ENCODE measurements at places on chromosomes 7 and 10. TPM values are rescaled to one million over a fixed set of nuclear protein-coding genes. Genes with fewer than 3 reads are reported as not detected.

DNA sequence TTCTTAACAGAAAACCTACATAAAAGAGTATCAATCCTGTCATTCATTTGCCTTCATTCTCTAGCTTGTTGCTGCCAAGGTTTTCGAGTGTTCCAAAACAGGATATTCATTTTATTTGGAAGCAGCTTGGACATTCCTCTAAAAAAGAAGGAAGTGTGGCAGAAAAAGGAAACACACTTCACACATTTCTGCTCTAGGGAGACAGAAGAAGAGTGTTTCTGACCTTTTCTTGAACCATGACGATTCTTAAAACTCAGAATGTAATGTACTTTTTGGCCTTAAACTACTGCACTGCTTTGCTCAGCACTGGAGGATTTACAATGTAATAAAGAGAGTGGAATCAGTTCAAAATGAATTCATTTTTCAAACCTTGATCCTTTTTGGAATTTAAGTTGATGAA is 81.3 kb downstream of the SEMA3A start:
- no peak for DNase-seq

DNA sequence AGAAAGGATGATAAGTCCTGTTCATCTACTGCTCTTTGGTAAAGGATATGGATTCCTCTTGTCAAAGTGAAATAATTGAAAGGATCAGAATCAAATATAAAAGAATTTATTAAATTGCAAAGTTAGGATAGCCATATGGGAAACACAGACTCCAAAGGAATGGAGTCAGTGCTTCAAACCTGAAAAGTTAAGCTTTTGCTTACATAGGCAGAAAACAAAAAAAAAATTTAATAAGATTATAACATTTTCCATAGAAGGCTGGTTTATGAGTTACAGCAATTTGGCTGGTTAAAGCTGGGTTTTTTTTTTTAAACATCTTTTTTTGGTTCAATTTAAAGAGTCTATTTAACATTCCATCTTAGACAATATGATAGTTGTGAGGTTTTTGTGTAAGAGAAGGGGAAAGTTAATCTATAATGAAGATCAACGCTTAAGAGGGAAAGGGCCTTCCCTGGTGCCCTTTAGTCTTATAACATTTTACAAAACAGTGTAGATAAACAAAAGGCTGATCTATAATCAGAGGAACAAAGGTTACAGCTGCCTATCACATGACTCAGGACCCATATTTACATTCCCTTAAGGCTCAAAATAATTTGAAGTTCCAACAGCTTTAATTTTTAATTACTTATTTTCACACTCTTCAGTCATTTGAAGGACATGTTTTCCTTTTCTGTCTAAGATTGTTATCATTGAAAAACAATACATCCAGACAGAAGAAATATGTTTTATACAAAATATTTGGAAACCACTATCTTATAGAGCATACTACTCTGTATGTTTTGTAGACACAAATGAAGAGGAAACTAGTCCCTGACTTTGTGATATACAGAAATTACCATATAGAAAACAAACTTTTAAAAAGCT is 234.3 kb upstream of the MBL2 start:
- no peak for DNase-seq

GRCh38 chr10:84534168-84534567 is 205.8 kb downstream of the CCSER2 start:
- DNase-seq: no peak

DNA sequence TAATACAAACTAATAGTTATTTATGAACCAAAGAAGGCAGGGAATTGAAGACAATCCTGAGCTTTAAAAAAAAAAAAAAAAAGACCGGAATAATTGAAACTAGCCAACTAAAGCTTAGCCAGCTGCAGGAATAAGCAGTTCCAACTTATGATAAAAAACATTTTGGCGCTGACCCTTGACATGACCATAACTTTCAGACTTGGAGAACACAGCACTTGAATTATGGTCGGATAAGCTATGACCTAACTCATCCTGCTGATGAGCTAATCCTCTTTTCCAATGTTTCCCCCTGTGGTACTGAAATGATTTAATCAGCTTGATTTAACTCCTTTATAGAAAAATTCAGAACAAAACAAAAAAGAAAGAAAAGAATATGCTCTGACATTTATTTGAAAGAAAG is 181.8 kb downstream of the DGKB start:
- DNase-seq: no peak

DNA sequence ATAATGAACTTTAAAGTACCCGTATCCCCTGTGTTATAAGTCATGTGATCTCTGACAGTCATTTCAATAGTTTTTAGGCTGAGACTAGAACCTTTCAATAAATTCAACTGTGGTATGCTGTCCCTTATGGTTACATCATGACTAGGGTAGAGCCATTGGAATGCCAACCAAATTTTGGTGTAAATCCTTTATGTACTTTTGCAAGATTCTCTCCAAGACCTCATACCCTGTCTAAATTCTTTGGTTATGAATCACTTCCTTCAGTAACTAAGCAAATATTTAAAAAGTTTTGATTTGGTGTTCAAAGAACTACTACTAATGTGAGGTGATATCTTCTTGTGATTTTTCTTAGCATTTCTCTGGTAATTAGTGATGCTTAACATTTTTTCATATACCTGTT is 20.8 kb upstream of the OR6B1 start:
- DNase-seq: no peak

- DNase-seq: no peak
These were observed 2.2 kb downstream of the SMC3 start for GRCh38 chr10:110569736-110570135.

DNA sequence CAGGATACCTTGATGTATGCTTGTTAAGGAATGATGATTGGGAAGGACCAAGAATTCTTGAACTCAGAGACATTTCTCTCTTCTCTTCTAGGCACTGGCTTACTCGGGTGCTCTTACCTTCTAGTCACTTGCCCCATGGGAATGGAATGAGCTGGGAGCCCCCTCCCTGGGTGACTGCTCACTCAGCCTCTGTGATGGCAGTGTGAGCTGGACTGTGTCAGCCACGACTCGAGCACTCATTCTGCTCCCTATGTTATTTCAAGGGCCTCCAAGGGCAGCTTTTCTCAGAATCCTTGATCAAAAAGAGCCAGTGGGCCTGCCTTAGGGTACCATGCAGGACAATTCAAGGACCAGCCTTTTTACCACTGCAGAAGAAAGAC is 10.7 kb downstream of the ZDHHC16 start:
- DNase-seq: no peak

- DNase-seq: peak; percentile 62
These were observed 594 bp downstream of the CNNM1 start for GRCh38 chr10:99329554-99330346.

- DNase-seq: no peak
These were observed 166.2 kb upstream of the ASAH2 start for GRCh38 chr10:50417486-50417885.

DNA sequence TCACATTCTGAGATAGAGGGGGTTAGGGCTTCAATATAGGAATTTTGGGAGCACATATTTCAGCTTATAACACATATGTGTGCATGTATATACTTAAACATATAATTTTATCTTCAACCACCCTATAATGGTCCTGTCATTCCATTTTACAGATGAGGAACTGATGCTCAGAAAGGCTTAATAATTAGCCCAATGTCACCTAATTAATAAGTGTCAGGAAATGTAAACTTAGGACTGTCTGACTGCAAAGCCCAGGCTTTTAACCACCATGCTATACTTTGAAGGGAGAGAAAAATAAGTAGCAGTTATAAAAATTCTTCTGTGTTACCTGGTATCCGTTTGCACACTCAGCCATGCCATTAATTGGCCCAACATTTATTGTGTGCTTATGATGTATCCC is 172.6 kb downstream of the SKIDA1 start:
- no peak for DNase-seq

GRCh38 chr7:116180302-116180701 is 30.0 kb upstream of the TES start:
- DNase-seq: no peak

GRCh38 chr7:49187543-49188268 is 263.4 kb downstream of the CDC14C start:
- no peak for DNase-seq

DNA sequence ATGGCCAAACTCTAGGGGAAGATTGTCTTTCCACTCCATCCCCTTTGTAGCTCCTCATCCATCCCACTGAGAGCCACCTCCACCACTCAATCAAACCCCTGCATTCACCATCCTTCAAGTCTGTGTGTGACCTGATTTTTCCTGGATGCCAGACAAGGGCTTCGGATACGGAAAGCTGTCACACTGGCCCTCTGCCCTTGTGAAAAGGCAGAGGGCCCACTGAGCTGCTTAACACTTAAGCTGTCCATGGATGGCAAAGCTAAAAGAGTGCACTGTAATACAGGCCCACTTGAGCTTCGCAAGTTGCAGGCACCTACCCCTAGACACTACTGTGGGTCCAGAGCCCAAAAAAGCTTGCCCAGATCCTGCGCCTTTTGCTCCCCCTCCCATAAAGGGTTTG is 237.2 kb downstream of the MAGI2 start:
- DNase-seq: no peak

GRCh38 chr10:30849231-30850035 is 182.2 kb downstream of the ZNF438 start:
- DNase-seq: no peak

DNA sequence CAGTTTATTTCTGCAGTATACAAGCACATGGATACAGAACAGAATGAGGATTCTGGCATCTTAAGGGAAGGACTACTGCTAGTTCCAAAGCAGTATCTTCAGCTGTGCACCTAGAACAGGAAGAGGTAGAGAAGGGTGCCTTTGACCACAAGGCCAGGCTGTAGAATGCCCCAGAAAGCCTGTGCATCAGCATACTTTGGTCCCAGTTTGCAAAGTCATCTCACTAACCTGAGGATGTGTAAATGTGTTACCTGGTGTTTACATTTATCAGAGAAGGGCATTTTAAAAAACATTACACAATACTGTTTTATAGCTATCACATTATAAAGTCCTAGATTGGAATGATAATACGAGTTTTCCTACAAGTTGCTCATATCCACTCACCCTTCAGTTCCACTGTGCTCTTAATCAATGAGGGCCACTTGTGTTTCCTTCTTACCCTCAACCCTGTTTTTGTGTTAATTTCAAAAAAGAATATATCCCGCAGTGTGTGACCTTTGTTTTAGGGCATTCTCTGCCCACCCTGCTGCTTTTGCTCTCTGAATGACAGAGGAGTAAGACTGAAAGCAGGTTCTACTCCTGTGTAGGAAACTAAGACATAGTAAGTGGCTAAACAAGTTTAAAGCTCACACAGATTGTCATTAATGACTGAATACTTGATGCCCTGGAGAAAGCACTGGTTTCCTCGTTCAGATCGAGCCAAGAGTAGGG is 3.4 kb downstream of the SLC35G1 start:
- no peak for DNase-seq

DNA sequence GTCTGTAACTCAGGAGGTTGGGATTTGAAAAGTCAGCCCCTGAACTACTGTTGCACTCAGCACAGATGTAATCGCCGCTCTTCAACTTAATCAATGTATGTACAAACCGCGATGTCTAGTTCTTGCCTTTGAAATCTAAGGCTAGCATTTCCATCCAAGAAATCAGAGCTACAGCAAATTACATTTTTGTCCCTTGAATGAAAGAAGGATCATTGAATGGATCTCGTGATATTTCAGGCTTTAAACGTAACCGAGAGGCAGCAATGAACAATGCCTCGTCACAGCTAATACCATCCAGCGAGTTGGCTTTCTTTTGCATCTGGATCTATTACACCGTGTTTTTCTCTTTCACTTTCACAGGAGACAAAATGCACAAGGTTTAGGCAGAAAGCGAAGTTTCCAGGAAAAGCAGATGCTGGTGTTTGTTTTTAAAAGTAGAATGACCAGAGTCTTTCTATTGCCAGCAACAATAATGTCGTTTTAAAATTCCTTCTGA is 5.5 kb downstream of the SKIDA1 start:
- DNase-seq: no peak

DNA sequence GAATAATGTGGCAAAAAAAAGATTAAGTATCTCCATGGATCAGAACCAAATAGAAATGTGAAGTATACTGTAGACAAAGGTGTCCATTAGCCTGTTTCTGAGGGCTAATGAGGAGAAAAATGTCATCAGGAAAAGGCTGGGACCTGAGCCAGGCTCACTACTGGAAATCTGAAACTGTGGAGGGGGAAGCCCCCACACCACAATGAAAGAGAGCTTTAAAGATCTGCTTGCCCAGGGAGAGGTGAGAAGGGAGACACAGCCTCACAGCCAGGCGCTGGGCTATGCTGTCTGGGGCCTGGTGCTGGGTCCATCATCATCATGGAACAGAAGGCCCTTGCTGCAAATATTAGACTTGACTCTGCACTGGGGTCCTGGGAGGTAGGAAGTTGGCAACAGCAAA is 90.4 kb downstream of the OSBPL3 start:
- no peak for DNase-seq

DNA sequence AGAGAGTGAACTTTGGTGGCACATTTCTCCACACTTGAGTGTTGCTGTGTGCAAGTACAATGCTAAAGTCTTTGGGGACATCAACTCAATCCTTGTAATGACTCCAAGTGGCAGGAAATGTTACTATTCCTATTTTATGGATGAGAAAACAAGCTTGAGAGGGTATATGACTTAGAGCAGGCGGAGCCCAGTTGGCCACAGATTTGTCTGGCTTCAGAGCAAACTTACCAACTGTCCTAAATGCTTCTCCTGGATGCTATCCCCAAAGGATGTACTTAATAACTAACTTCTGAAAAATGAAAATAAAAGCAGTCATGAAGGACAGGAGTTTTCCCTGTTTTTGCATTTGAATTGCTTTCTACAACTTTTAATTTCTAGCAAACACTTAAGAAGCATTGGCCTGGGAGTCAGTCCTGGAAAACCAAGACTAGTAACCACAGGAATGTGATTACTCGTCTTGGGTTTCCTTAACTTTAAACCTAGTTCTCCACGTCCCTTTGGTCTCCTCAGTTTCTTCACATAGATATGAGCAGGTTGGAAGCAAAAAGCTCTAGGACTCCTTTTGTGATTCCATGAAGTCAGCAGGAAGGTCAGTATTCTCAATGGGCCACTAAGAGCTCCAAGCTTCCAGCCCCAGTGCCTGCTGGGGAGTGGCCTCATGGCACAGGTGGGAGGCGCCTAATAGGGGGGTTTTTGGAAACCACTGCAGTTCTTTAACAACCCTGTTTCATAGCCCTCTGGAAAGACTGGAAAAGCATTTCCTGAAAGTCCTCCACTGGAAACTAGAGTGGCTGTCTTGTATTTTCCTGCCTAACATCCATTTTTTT is 140.8 kb downstream of the GLCCI1 start:
- DNase-seq: no peak

ELAPOR2 gene
- 5.3 TPM for polyA plus RNA-seq

IQCE gene
- polyA plus RNA-seq: 7.9 TPM

ABCA13 gene
- polyA plus RNA-seq: not detected

TAF3 gene
- polyA plus RNA-seq: 4.7 TPM

LIPJ gene
- polyA plus RNA-seq: 0.02 TPM

TLX1 gene
- polyA plus RNA-seq: 0.52 TPM

NPY4R2 gene
- polyA plus RNA-seq: 0.14 TPM

LRRC18 gene
- not detected for polyA plus RNA-seq

RGS10 gene
- polyA plus RNA-seq: 6.0 TPM
